Amygdala (tissue), 56 donors: ENCODE measurements at places on chromosomes 13 and 19.

GRCh38 chr13:75670496-75670895 lies 34.4 kb downstream of the LMO7 start:
- DNase-seq: no peak

GRCh38 chr19:38650911-38651584 lies 3.6 kb downstream of the ACTN4 start:
- no peak for DNase-seq

GRCh38 chr19:40200341-40201099 lies 9.3 kb downstream of the MAP3K10 start:
- DNase-seq: no peak

- no peak for DNase-seq
Measured at GRCh38 chr19:16026756-16027155, 49.5 kb upstream of the TPM4 start.

GRCh38 chr13:25923217-25924085 lies 128.4 kb downstream of the SHISA2 start:
- DNase-seq: no peak

GRCh38 chr13:36819739-36820090 lies 693 bp downstream of the RFXAP start:
- no peak for DNase-seq

- DNase-seq: no peak
Measured at GRCh38 chr13:22940736-22941135, 240.0 kb upstream of the SGCG start.

DNA sequence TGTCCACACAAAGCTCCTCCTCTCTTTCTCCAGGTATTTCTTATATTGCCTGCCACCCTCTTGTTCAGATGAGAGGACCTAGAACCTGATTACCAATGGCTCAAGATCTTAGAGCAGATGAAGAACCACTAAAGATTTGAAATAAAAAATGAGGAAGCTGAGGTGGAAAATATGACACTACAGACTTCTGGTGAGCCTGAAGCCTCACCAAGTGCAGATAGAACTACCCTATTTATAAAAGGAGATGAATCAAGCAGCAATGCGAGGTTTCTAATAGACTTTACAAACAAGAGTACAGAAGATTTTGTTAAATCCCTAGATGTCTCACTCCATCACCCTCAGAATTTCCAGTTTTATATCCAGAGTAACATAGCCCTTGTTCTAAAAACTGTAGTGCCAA lies 345.8 kb downstream of the TBC1D4 start:
- no peak for DNase-seq

GRCh38 chr13:72504131-72504841 lies 223.1 kb downstream of the MZT1 start:
- no peak for DNase-seq

- DNase-seq: no peak
Measured at GRCh38 chr13:98731925-98732324, 20.5 kb downstream of the SLC15A1 start.

GRCh38 chr13:98846521-98846920 lies 94.0 kb upstream of the SLC15A1 start:
- DNase-seq: no peak

DNA sequence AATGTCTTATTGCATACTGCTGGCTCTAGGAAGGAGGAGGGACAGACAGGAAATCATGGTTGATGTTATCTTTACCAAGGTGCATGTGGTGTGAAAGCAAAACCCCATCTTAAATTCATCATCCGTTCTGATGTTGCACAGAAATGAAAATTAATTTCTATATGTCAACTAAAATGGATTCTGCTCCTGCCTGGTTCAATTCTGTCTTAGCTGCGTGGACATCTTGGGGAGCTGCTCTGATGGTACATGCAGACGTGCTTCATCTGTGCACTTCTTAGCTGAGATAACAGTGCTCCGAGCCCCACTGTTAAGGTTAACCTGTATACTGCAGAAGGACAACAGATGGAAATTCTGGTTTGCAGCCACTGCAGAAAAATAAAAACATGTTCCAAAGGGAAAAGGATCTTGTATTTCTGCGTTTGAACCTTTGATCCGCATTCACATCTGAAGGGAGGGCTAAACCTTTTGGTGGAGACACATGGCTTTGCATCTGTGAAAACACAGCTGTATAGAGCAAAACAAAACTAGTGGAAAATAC lies 155.6 kb downstream of the TM9SF2 start:
- DNase-seq: no peak

DNA sequence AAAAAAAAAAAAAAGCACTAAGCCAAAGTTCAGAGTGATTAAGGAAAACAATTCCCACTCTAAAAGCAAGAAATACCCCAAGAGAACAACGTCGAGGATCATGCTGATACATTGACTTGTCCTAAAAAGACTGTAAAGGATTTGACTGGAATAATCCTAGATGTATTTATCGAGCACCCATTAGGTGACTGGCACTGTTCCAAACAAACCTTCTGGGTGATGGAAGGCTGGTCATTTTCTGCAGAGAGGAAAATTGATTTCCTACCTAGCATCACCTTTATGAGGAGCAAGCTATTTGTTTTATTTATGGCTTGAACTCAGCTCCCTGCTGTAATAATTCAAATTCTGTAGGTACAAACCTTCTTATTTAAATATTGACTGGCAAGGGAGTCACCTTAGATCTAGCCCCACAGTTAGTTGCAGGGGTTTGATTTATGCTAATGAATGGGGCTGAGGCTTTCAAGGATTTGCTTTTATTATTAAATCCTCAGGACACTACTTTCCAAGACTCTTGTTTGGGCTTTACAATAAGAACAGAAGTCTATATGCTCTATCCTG lies 471.0 kb downstream of the OLFM4 start:
- no peak for DNase-seq

DNA sequence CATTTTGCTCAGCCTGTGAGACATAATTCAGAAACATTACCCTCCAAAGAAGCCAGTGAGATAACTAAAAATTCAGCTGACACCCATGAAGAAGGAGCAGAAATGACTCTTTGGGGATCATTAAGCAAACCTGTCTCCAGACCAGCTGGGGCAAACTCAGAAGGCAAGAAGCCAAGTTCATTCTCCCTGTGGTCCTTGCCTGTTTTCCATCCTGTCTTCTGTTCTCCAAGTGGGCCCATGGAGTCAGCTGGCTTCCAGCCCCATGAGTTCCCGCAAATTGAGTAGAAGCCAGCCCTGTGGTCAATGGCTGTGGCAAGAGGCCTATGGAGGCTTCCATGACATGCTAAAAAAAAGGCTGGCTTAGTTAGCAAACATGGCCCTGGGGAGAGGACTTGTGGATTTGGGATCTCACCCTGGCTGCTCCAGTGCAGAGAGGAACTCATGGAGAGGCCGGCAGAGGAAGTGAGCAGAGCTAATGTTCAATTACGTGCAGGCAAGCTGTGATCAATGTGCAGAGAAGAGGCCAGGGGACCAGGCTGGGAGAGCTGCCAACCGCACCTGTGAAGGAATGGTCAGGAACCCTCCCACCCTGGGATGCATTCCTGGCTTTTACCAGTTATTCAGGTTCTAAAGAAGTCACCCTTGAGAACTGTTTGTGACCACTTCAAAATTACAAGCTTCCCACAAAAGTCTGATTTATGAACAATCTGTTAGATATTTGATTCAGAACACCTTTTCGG lies 229.1 kb downstream of the TSHZ3 start:
- DNase-seq: no peak

DNA sequence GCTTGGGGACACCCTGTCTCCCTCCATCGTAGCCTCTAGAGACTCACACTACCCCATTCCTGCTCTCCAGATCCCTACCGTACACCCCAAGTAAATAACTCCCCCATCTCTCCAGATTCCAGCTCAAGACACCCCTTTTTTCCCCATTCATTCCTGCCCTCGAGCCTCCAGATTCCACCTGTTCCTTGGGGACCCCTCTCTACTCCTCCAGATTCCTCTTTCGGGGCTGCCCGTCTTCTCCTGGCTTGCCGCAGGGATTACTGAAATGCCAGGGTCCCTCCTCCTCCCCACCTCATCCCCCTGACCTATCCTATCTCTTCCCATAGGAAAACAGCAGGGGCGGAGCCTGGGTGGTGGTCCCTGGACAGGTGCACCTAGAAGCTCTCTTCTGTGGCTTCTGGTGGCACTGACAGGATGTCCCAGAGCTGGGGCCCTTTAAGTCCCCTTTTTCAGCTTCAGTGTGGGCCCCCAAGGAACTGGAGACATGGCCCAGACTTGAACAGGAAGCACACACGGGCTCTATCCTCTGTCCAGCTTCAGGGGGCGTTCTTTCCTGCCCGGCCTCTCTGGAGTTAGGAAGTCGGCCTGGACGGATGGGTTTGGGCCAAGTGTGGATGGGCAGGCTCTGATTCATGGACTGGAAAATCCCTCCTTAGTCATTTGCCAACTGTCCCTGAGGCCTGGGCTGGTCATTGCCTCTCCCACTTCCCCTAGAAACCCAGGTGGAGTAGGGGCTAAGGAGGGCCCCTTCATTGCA lies 1.2 kb downstream of the ZSWIM4 start:
- DNase-seq: no peak
